Activated T-cell treated with anti-CD3 and anti-CD28 coated beads, Interleukin-2, amount 50 U/mL, for 24 hours (primary cell): ENCODE measurements at places on chromosomes 4 and X.
A peak's percentile ranks its signal among the peaks of the same experiment; 100 is the strongest.

GRCh38 chr4:87957061-87957460 is 18.5 kb upstream of the SPP1 start:
- H3K4me3 ChIP-seq: no peak overlapping the region
- no peak overlapping the region for H3K27ac ChIP-seq
- DNase-seq: no peak
- no peaks in the 10 kb centered on the region for H3K4me1 ChIP-seq
- peaks cover 3% of the 10 kb centered on the region for H3K27me3 ChIP-seq
- no peaks in the 10 kb centered on the region for H3K36me3 ChIP-seq

DNA sequence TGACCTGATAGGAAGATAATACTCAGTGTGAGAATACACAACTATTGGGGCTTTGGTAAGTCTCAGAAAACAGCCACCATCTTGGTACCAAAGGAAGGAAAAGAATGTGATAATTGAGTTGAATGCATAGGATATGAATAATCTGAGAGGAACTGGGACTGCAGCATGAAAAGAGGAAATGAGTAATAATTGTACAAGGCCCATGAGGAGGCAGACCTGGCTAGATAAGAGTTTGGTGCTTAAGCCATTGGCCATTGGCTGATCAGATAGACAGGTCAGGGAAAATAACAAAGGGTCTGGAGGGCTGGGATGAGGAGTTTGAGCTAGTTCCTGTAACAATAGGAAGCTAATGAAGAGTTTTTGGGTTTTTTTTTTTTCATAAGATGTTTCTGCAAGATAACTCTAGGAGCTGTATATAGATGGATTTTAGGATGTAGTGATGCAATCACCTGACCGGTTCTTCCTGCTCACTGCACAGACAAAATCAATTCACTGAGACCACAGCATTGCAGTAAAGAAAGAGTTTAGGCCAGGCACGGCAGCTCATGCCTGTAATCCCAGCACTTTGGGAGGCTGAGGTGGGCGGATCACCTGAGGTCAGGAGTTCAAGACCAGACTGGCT is 5.3 kb upstream of the TRMT2B start:
- no peaks in the 10 kb centered on the region for H3K36me3 ChIP-seq
- H3K27me3 ChIP-seq: peaks cover 12% of the 10 kb centered on the region
- no peak for DNase-seq
- peaks cover 11% of the 10 kb centered on the region for H3K4me1 ChIP-seq

DNA sequence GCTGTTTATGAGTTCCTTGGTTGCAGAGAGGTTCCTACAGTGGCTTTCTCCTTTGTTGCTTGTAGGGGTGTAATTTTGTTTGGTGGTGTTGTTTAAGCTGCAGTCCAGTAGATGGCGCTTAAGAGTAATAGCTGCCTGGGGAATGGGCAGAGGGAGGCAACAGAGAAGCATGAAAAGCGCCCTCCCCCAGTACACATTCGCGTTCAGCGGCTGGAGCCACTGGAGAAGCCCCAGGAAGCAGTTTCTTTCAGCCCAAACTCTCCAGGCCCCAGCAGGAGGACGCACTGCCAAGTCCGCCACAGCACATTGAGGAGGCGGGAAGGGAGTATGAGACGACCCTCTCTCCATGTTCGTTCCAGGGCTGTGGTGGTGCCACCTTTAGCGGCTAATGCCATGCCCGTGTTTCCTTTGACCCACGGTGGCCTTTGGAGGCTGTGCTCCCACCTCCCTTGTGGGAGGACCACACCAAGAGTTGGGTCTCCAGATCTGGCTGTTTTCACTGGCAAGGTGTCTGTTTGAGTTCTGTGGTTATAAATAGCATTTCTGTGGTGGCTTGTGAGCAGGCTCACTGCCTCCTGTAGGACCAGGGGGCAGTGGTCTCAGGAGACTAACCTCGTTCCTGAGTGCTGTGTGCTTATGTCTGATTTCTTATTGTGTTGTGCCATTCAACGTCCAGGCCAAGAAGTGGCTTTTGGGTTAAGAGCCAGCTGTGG is 252.3 kb downstream of the ARHGAP10 start:
- H3K4me1 ChIP-seq: peaks cover 13% of the 10 kb centered on the region
- no peak overlapping the region for H3K4me3 ChIP-seq
- DNase-seq: no peak
- no peaks in the 10 kb centered on the region for H3K36me3 ChIP-seq
- no peaks in the 10 kb centered on the region for H3K27me3 ChIP-seq
- H3K27ac ChIP-seq: no peak overlapping the region

DNA sequence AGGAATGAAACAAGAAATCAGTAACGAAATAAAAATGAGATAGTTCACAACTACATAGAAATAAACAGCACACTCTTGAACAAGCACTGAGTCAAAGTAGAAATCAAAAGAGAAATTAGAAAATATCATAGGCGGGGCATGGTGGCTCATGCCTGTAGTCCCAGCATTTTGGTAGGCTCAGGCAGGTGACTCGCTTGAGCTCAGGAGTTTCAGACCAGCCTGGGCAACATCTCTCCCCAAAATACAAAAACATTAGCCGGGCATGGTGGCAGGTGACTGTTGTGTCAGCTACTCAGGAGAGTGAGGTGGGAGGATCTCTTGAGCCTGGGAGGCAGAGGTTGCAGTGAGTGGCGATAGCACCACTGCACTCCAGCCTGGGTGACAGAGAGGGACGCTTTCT is 714.4 kb downstream of the GLUD2 start:
- H3K4me3 ChIP-seq: no peak overlapping the region
- no peak overlapping the region for H3K27ac ChIP-seq
- peaks cover under 1% of the 10 kb centered on the region for H3K27me3 ChIP-seq

DNA sequence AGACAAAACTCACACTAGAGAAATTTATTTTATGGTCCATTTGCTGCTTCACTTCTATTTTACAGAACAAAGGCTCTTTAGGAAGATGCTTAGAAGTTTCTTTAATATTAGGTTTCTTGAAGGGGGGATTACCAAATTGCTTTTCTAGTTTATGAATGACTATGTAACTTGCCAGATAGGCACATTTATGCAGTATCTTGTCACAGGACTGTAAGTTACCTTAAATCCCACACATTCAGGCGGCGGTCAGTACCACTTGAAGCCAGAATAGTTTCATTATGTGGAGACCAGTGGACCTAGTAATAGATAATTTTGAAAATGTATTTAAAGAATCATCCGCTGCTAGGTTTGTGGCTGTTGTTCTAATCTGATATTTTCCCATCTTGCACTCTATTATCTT is 18.3 kb downstream of the RBBP7 start:
- H3K36me3 ChIP-seq: peaks cover 96% of the 10 kb centered on the region
- H3K4me1 ChIP-seq: peaks cover 53% of the 10 kb centered on the region
- peaks cover 11% of the 10 kb centered on the region for H3K27me3 ChIP-seq
- H3K4me3 ChIP-seq: no peak overlapping the region
- H3K27ac ChIP-seq: peak overlapping the region; percentile 71

- H3K27ac ChIP-seq: no peak overlapping the region
- no peak for DNase-seq
- H3K4me1 ChIP-seq: peaks cover 5% of the 10 kb centered on the region
- H3K4me3 ChIP-seq: no peak overlapping the region
- H3K27me3 ChIP-seq: no peaks in the 10 kb centered on the region
- H3K36me3 ChIP-seq: peaks cover 12% of the 10 kb centered on the region
These were observed 117.9 kb downstream of the RASL11B start for GRCh38 chr4:52979821-52980590.

- no peak overlapping the region for H3K27ac ChIP-seq
- H3K4me3 ChIP-seq: no peak overlapping the region
- H3K4me1 ChIP-seq: no peaks in the 10 kb centered on the region
- no peaks in the 10 kb centered on the region for H3K27me3 ChIP-seq
These were observed 383.3 kb downstream of the SMARCA1 start for GRCh38 chrX:129139837-129140598.
